ENCODE measurements at places on chromosomes 12 and 14.

DNA sequence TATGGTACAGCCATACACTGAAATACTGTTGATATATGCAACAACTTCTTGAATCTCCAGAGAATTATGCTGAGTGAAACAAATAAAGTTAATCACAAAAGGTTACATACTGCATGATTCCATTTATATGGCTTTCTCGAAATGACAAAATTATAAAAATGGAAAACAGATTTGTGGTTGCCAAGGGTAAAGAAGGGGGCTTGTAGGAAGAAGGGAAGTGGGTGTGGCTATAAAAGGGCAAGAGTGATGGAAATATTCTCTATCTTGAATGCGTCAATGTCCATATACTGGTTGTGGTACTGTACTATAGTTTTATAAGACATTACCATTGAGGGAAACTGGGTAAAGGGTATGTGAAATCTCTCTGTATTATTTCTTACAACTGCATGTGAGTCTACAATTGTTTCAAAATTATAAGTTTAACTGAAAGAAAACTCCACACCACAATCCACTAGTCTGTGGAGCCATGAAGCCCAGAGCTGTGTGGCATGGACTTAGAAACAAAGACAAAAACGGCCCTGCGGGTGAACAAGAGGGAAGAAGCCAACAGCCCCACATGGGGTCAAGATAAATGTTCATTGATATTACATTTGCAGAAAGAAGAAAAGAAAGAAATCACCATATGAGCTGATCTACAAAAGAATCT is 18.3 kb upstream of the TSPAN11 start:
- no peak for DNase-seq

- DNase-seq, result no peak
These were observed 7.0 kb upstream of the RPS26 start for GRCh38 chr12:56034586-56035332.

GRCh38 chr12:103494051-103494733 is 1.6 kb downstream of the C12orf42 start:
- DNase-seq, result no peak

- DNase-seq, result no peak
These were observed 1.8 kb upstream of the DNAAF2 start for GRCh38 chr14:49636866-49637265.

- DNase-seq, result no peak
These were observed 254.8 kb upstream of the FKBP4 start for GRCh38 chr12:2539938-2540337.

DNA sequence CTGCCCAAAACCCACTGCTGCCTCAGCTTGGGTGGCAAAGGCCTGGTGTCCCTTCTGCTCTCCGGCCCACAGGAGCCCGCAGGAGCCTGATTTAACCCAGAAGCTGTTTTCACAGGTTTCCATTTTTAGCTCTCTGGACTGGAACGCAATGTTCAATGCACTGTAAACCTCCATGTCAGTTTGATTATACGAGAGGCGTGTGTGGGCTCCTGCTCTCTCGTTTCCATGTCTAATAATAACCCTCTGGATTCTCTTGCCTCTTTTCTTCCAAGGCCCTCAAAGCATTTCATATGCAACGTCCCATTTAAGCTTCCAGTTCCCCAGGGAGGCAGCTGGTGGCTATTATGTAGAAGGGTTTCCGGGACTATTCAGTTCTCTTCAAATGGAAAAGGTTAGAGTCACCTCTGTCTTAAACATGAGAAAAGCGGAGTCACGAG is 161.1 kb downstream of the SUDS3 start:
- no peak for DNase-seq

GRCh38 chr12:130555628-130556485 is 160.2 kb downstream of the RIMBP2 start:
- no peak for DNase-seq

DNA sequence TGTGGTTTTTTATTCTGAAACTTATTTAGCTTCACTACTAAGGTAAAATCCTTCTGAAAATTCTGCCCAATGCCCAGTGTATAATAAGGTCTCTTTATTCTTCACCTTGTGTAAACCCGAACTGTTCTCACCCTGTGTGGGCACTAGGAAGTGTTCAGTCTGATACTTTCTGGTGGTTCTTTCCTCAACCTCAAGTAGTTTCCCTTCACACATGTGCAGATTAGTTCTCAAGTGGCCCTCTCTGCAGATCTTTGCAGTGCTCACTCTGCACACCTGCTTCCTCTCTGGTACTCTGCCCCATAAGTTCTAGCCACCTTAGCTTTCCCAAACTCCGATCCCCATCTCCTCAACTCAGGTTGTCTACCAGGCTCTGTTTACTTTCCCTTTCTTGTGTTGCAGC is 61.6 kb downstream of the RAD51B start:
- DNase-seq, result no peak

- no peak for DNase-seq
These were observed 4.4 kb downstream of the KRT76 start for GRCh38 chr12:52772772-52773171.

- DNase-seq, result no peak
These were observed 72.8 kb upstream of the ARHGAP5 start for GRCh38 chr14:32004300-32004699.

Measured in NAMALWA (cell line).